HCT116 (cell line): ENCODE measurements at places on chromosomes 6 and 20.

DNA sequence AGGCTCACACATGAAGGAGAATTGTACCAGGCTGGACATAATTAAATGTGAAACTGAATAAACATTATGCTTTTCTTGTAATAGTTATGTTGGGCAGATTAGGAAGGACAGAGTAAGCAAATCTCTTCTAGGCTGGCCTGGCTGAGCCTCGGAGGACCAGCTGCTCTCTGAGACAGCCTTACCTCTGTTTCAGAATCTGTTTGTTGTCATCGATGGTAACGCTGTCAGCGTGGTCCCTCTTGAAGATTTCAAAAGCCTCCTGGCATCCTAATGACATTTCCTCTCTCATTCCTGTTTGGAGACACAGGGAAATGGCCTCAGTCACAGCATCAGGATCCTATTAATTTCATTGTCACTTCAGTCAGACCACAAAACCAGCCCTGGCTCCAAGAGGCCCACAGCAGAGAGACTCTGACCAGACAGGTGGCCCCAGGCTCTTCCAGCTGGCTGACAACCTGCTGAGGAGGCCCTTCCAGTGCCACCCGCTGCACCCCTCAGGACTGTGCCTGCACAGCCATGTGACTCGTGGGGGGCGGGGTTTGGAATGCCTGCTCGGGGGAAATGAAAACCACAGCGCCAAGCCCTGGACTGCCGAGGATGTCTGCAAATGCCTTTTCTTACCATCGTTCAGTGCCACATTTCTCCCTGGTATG lies 108.5 kb upstream of the KCNK16 start:
- DNase-seq: no peak

GRCh38 chr6:124941259-124941658 lies 21.0 kb upstream of the RNF217 start:
- no peak for DNase-seq

DNA sequence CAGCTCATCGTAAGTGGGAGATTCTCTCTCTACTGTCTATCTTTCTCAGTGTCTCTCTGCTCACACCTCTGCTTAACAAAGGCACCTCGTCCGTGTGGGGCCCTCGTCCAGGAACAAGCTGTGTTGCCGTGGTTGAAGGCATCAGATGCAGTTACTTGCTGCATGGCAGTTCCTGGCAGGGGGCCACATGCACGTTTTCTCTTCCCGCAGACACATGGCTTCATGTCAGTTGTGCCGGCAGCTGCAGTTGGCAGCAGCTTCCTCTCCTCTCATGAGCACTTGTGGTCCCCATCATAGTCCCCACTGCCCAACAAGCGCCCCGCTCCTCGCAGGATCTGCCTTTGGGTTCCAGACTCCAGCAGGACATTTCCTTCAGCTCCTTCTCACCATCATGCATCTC lies 7.1 kb upstream of the AFDN start:
- no peak for DNase-seq

- no peak for DNase-seq
These were observed 400.3 kb upstream of the SASH1 start for GRCh38 chr6:147942363-147942762.

GRCh38 chr6:30156262-30156599 lies 4.8 kb downstream of the TRIM10 start:
- peak; percentile 82 for DNase-seq

DNA sequence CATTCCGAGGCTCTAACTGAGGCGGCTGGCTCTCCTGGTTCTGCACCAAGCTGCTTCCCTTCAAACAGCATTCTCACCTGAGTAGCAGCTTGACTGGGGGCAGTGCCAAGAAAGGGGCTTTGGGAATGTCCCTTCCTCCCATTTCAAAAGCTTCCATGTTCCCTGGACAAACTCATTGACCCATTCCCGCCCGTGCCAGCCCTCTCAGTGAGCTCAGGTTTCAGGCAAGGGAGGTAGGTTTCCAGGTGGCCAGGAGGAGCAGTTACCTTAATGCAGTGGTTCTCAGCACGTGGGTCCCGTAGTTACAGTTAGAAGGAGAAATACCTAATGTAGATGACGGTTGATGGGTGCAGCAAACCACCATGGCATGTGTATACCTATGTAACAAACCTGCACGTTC lies 135.2 kb downstream of the ELOVL4 start:
- no peak for DNase-seq

DNA sequence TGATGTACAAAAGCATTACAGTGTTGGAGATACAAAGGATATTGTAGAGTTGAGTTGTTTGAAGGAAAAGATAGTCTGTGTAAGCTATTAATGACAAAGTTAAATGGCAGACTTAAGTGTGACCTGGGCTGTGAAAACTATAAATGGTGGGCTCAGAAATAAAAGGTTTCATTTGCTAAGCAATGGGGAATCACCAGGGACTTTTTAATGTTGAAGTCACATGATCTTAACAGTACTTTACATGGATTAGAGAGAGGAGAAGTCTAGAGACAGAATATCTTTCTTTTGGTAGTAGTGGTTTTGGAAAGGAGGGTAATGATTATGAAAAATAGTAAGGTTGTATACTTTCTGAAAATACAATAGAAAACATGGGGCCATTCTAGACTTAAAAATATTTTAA lies 67.1 kb downstream of the SCAF8 start:
- no peak for DNase-seq

DNA sequence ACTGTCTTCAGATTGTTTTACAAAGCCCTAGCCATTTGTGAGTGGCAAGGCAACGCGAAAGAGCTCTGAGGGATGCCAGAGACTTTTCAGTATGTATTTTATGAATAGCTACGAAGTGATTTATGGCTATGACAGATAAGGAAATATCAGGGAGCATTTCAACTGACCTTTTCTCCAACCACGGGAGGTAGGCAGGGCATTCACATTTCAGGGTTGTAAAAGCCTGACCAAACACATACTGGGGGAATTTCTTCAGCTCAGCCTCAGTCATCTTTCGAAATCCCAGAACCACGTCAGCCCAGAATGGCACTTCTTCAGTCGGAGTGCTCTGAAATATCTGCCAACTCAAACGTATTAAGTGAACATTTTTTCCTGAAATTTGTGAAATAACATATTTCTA lies 10.8 kb downstream of the DDO start:
- DNase-seq: no peak

DNA sequence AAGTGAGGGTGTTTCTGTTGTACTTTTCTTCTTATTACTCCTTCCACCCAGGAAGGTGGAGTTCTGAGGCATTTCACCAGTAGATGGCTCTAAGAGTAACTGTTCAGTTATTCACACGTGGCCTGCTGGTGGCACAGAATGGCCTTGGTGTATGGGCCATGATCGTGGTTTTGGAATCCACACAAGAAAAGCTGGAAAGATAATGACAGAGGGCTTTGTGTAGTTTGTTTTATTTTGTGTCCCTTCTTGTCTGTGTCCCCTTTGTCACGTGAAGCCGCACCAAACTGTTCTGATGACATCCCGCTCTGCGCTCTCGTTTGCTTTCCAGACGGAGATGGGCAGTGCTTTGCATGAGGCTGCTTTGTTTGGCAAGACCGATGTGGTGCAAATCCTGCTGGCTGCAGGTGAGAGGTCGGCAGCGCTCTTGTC lies 93.4 kb downstream of the ANKS1A start:
- DNase-seq: no peak

DNA sequence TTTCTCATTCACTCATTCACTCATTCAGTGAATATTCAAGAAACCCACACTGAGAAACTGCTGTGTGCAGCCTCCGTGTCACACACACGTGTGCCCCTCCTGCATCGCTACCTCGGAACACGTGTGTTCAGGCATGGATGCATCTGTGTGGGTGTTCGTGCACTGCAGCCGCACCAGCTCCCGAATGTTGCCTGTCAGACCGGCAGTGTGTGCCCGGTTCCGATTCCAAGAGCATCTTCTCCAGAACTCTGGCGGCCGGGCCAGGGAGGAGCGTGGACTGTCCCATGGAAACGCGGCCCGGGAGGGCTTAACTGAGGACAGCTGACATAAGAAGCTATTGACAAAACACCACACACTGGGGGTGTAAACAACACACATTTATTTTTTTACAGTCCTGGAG lies 216.0 kb downstream of the DLL1 start:
- DNase-seq: no peak

DNA sequence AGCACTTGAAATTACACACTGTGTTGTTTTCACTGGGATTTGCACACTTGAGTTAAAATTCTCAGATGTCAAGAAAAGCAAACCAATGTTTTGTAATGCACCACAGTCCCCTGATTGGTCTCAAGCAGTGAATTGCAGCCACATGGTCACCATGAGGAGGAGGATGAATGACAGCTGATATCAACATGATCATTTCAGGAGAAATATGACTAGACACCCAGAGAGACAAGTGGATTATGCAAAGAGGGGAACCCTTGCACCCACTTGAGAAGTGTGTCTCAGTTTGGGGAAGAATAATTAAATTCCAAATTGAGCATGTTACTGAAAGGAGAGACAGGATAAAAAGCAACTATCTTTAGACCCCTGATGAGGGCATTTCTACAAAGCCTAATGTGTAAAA lies 69.3 kb downstream of the UST start:
- no peak for DNase-seq

- no peak for DNase-seq
These were observed 25.4 kb downstream of the ANKEF1 start for GRCh38 chr20:10060226-10060625.

DNA sequence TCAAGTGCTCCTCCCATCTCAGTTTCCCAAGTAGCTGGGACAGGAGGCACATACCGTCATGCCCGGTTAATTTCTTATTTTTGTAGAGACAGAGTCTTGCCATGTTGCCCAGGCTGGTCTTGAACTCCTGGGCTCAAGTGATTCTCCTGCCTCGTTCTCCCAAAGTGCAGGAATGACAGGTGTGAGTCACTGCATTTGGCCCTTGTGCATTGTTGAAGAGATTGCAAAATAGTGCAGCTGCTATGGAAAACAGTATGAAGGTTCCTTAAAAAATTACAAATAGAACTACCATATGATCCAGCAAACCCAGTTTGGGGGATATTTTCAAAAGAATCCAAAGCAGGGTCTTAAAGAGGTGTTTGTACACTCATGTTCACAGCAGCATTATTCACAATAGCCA lies 69.1 kb downstream of the GJA10 start:
- no peak for DNase-seq

DNA sequence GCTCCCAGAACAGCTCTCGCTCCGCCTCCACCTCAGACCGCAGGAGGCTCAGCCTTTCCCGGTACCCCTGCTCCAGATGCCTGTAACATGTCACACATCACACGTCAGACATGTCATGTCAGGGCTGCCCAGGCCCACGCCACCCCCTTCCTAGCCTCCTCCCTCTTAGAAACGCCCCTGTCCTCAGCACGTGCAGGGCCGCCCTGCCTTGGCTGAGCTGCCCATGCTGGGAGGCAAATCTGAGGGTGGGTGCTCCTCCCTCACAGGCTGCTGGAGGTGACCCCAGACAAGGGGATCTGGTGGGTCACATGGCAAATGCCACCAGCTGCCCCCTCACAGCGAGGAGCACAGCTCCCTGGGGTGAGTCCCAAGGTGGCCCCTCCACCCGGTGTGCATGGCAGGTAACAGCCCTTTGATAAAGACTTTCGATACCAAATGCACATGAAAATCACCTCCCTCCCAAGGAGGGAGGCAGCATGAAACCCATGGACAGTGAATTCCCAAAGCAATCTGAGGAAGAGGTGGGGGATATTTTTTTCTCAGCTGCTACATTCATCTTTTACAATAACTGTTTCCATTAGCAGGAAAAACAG lies 84.1 kb downstream of the GINS1 start:
- no peak for DNase-seq

DNA sequence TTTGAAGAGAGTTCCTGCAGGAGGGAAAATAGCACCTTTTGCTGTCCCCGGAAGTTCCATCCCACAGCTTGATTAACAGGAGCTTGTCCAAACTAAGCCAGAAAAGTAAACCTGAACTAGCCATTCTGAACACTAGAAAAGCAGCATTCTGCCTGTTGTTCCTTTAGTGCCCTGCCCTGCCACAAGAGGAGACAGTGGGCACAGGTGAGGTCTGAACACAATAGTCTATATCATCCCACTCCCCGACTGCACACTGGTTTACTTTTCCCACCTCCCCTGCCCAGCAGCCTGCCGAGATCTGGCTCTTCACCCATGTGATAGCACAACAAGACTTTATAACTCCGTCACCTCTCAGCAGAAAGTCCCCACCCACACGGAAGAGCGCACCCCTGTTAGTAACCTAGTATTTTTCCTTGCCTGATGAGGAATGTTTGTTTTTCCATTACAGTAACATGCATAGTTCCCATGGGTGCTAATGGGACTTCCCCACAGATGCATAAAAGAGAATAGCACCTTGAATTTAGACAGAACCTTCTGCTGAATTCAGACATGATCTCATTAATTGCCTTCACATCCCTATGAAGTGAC lies 59.7 kb downstream of the TFAP2A start:
- DNase-seq: no peak

DNA sequence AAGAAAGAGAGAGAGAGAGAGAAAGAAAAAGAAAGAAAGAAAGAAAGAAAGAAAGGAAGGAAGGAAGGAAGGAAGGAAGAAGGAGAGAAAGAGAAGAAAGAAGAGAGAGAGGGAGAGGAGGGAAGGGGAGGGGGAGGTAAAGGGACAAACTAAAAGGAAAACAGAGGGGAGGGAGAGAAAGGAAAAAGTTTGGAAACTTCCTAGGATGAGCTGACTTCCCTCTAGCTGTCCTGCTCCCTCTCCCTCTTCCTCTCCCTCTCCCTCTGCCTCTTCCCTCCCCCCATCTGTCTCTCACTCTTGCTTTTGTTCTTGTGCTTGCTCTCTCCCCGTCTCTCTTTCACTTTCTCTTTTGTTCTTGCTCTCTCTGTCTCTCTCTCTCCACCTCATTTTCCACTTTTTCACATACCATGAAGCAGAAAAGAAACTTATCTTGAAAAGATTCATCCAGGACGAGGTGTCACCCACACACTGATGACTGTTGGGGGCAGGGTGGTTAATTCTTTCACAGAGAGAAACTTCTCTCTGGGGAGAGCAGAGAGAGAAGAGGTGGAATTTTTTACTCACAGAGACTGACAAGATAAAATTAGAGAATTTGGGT lies 56.4 kb upstream of the DUSP22 start:
- DNase-seq: no peak

DNA sequence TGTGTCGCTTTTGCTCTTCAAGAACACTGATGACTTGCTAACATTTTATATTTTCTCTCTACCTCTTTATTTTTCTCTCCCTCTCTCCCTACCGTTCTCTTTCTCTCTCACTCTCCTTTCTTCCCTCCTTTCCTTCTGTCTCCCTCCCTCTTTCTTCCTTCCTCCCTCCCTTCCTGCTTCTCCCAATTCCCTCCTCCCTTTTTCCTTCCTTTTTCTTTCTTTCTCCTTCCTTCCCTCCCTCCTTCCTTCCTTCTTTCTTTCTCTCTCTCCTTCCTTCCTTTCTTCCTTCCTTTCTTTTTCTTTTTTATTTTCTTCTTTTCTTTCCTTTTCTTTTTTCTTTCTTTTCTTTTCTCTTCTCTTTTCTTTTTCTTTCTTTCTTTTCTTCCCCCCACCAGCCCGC lies 1066.1 kb downstream of the KIF16B start:
- no peak for DNase-seq
